ENCODE measurements at places on chromosomes 11 and 22.

DNA sequence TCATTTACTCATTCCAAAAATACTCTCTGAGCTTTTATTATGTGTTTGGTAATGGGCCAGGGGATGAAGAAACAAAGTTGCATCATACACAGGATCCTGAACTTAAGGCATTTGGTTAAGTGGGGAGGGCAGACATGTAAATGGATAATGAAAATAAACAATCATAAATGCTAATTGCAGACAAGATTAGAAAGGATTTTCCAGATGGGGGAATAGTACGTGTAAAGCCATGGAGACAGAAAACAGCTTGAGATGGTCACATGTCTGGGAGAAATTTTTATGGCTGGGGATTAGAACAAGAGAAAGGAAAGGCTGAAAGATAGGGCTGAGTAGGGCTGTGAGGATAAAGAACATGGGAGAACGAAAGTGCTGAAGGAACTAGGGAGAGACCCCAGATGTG, 534.3 kb upstream of the LARGE1 start:
- DNase-seq, result no peak

DNA sequence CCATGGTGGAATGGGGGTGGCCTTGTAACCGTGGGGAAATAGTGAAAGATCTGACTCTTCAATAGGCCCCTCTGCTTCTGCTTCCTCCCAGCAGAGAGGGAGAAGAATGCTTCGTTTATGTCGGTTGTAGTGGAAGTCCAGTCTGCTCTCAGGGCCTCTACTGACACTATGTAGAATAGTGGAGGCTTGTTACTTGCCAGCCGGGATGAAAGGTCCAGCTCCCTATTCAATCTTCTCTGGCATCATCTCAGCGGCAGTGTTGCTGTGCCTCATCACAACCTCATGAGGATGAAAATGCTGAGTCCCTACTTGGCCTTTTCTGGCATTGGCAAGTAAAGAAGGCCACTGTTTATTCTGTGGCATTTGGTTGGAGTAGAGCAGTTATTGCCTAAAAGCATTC, 820.9 kb upstream of the TENM4 start:
- DNase-seq, result no peak

DNA sequence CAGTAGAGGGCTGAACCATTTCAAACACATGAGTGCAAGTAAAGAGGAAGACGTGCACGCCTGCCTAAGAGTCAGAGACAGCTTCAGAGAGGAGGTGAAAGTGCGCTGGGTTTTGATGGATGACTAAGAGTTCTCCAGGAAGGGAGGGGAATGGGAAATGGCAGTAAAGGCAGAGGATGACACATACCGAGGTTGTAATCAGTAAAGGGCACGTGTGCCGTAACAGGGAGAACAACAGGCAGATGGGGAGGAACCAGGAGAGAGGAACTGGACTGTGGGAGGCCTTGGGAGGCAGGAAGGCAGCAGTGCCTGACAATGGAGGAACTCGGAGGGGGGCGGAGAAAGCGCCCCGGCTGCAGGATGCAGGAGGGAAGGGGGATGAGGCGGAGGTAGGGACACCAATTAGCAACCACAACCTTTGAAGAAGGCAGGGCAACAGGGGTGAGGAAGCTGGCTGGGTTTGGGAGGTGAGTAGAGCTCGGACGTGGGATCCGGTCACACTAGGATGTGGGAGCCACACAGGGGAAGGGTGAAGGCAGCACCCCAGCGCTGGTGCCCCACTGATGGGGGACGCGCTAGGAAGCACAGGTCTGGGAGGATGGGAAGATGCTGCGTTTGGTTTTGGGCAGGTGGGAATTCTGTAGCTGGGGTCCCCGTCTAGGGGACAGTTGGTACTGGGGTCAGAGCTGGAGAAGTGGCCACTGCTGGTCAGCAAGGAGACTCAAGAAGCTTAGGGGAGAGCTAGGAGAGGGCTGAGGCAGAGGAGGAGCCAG, 67.4 kb downstream of the SCUBE1 start:
- peak; percentile 30 for DNase-seq

DNA sequence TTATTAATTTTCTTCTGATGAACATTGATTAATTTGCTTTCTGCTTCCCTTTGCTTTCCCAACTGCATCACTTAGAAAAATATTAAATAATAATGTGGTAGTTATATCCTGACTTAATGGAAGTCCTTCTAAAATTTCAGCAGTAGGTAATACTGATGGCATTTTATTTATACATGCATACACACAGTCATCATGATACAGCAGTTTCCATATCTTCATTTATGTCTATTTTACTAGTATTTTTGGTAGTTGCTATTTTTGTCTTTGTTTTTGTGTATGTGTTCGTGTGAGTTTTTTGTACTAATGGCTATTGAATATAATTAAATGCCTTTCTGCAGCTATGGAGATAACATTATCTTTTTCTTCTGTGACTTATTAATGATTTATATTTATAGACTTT, 484.7 kb upstream of the CNTN5 start:
- DNase-seq, result no peak

- DNase-seq, result peak; percentile 59
These were observed 130.1 kb downstream of the TRPC6 start for GRCh38 chr11:101453682-101454081.

DNA sequence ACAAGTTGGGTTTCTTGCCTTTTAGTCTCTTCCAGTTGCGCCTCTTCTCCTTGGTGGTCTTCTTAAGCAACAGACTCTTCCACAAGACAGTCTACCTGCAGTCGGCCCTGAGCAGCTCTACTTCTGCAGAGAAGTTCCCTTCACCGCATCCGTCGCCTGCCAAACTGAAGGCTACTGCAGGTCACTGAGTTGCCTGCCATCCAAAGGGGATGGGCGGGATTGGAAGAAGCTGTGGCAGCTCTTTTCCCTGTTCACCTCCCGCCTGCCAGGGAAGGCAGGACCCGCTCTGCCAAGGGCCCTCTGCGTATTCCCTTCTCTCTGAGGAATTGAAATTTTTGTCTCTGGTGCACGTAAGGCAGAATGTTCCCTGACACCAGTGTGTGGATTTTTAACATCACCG, 9.2 kb upstream of the STT3A start:
- DNase-seq, result no peak

DNA sequence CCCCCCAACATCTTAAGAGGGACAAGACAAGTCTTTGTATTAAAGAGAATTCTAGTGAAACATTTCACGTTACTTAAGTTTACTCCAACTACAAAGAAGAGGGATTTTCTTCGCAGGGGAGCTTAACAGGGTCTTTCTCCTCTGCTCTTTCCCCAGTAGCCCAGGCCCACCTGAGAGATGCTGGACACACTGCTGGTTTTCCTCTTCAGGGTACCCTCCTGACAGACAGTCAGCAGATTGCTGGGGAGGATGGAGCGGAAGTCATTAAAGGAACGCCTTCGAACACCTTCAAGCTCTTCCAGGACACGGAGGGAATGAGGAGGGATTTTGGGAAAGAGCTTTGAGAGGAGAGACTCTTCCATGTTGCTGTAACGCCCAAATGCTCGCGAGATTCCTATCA, 39.1 kb downstream of the PI4KA start:
- DNase-seq, result no peak

- no peak for DNase-seq
These were observed 4.3 kb downstream of the SBF1 start for GRCh38 chr22:50470491-50470890.

DNA sequence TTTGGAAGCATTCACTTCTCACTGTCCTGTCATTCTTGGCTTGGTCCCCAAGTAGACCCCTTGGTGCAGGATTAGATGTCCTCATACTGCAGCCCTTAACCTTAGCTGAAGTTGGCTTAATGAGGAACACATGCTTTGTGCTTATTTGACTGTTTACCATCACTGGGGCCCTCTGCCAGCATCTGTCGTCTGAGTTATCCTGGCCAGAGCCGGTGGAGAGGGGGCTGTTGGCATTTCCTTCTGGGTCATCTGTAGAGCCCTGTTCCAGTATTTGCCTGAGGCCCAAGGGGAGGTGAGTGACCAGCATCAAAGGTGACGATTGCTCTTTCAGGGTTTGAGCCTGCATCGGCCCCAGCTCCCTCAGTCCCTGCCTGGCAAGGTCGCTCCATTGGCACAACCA, 126.4 kb upstream of the RASSF10 start:
- DNase-seq, result no peak

GRCh38 chr11:121389651-121390050, 62.5 kb upstream of the SORL1 start:
- no peak for DNase-seq

GRCh38 chr11:57175478-57175877, 6.3 kb upstream of the LRRC55 start:
- no peak for DNase-seq

- DNase-seq, result peak; percentile 51
These were observed 27.3 kb downstream of the STK33 start for GRCh38 chr11:8566613-8567210.

GRCh38 chr11:35945137-35945518, 1.3 kb downstream of the LDLRAD3 start:
- no peak for DNase-seq
